Hematopoietic multipotent progenitor cell treated with erythropoietin and hydrocortisone succinate and interleukin-3 and kit ligand, for 17 days (in vitro differentiated cells): ENCODE measurements at places on chromosomes 11 and 22.

DNA sequence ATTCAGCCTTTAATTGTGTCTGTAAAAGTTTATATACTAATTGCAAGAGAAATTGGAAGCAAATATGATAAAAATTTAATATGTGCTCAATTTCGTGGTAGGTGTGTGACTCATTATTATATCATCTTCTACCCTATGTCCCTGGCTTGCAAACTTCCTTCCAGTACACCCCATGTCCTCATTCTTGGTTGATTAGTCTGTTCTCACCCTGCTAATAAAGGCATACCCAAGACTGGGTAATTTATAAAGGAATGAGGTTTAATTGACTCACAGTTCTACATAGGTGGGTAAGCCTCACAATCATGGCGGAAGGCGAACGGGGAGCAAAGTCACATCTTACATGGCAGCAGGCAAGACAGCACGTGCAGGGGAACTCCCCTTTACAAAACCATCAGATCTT lies 11.9 kb downstream of the MRGPRX3 start:
- no peak for DNase-seq

- DNase-seq: no peak
These were observed 75.0 kb downstream of the CDKN1C start for GRCh38 chr11:2810411-2811205.

DNA sequence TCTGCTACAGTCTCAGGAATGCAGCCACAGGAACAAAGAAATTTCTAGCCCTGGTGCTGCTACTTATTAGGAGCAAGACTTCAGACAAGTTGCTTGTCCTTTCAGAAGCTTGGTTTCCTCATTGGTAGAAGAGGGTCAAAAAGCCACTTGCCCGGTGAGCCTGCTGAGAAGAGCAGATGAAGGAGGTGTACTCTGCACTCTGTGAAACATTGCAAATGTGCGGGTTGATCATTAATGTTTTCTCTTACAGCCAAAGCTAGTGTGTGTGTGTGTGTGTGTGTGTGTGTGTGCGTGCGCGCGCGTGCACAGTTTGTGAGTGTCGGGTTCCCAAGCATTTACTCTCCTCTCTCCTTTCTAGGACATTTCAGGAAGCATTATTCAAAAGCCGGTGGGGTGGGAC lies 86.3 kb upstream of the NNMT start:
- DNase-seq: no peak

- no peak for DNase-seq
These were observed 53.6 kb upstream of the INCENP start for GRCh38 chr11:62069986-62070919.

GRCh38 chr11:121754598-121754997 lies 301.8 kb upstream of the SORL1-AS1 start:
- no peak for DNase-seq

GRCh38 chr11:31109446-31109845 lies 260.1 kb downstream of the DCDC1 start:
- DNase-seq: no peak

GRCh38 chr22:31626427-31627150 lies 35.4 kb downstream of the PISD start:
- peak; percentile 69 for DNase-seq

DNA sequence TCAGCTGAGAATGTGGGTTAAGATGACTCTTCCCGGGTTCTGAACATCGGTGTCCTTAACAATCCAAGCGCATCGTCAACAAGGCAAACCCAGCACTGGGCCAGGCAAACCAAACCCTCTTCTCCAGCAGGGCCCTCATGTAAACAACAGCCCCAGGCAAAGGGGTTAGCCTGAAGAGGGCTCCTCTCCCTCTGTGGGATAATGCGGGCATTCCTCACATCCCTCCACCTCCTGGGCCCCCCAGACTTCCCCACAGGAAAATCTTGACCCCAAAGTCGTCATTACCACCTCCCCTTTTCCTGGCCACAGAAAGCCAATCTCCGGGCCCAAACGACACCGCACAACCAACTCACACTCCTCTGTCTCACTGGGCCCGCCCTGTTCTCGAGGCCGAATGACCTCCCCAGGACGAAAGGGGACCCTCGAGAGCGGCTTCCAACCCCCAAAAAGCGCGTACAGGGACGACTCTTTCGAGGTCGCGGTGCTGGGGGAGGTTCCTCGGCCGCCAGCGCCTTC lies 566 bp downstream of the DDB1 start:
- peak; percentile 62 for DNase-seq

GRCh38 chr11:86478348-86478747 lies 103.7 kb downstream of the CCDC81 start:
- no peak for DNase-seq

GRCh38 chr22:22380098-22381030 lies 128.2 kb downstream of the ZNF280B start:
- no peak for DNase-seq

DNA sequence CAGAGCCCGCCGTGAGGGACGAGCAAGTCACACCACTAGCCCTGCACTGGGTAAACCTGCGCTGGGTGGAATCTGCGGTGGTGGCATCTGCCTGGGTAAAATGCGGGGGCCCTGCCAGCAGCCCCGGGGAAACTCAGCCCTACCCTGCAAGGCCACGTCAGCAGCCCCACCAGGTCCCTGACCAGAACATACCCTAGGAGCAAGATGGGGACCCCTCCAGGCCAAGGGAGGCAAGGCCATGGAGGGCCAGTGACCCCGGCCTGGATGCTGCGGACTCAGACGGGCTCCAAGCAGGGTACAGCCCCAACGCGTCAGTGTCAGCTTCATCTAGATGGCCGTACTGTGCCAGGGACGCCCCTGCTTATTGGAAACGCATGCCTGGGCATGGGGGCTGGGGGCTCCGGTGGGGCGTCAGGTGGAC lies 26.3 kb downstream of the TOLLIP start:
- DNase-seq: no peak

GRCh38 chr11:61529537-61530225 lies 21.1 kb downstream of the LRRC10B start:
- DNase-seq: no peak

DNA sequence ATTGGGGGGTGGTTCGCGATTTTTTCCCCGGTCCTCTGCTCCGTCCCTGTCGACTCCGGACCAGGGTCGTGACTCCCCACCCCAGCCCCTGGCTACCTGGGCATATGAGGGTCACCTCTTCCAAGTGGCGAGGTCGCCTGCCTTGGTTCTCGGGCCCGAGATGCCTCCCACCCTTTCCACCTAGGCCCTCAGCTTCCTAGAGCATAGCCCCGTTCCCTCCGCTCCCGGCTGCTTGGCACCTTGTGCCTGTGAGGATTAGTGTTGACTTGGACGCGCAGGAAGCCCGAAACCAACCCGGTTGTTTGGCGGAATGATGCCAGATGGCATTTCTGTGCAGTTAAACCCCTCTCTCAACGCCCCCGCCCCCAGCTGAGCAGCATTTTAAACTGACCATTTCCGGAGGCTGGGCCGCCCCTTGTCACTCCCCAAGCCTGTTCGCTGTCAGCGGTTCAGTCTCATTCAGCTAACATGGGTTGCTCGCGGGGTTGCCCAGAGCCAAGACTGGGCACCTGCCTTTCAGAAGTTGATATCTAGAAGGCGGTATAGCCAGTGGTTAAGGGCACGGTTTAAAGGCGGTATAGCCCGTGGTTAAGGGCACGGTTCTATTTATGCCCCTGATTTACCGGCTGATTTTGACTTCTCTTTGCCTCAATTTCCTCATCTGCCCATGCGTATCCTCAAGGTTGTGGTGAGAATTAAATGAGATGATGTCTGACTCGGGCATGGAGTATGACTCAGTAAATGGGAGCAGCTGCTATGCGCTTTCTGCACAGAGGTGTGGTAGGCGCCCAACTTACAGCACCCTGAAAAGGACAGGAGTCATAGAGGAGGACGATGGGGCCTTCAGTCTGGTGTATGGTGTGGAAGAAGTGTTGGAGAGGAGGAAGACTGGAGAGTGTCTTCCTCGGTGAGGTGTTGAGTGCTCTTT lies 639 bp downstream of the INCENP start:
- peak; percentile 27 for DNase-seq

- DNase-seq: no peak
These were observed 37.5 kb upstream of the TCF20 start for GRCh38 chr22:42307806-42308563.

DNA sequence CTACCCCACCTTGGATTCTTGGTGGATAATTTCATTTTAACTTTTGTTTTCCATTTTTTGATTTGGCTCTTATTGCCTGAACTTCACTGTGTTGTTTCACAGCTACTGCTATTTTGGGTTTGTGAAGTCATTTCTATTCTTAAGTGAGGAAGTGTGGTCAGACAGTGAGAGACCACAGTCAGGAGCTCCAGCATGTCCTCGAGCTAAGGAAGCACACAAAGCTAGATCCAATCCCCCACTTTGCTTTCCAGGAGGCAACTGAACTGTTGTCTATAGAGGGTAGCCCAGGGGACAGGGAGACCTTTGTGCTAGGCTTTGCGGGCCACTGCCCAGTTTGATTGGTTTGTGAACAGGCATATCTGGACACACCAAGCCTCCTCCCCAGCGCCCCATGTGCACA lies 251.8 kb upstream of the KIRREL3 start:
- DNase-seq: no peak

- DNase-seq: no peak
These were observed 6.5 kb upstream of the RBM14 start for GRCh38 chr11:66609721-66610617.

DNA sequence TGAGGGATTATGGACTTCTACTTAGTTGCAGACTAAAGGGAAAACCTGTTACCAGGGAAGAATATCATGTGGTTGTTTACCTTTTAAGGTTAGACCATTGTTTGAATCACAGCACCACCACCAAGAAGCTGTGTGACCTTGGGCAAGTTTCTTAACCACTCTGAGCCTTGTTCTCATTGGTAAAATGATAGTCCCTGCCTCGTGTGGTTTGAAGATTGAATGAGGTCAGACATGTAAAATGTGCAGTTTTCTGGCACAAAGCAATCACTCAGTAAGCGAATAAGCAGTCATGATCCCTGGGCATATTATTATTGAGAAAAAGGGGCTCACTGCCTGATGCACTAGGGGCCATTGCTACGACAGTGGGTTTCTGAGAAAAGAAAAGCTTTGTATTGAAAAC lies 28.3 kb downstream of the MOV10L1 start:
- DNase-seq: no peak

DNA sequence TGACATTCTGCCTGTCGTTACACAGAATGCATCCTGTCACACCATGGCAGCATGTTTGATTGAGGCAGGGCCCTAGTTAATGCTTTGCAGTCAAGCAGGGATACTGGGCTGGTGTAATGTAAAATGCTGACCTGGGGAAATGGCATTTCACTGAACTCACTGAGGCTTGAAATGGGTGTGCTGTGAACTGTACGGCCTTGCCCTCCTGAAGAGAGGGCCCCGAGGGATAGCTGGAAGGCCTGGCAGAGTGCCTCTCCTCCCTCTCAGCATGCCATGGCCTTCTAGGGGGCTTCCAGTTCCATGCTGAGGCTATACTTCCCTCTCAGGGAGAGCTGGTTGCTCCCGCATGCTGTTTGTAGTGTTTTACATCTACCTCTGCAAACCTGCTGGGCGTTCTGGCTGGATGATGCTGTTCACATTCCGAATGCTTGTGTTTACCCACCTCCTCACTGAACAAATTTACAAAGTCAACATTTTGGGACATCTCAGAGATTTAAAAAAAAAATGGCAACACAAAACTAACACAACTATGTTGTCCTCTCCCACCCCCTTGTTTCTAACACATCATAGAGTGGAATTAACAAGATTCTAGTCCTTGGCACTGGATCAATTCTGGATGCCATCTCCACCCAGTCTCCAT lies 416.7 kb upstream of the CADM1 start:
- DNase-seq: no peak

DNA sequence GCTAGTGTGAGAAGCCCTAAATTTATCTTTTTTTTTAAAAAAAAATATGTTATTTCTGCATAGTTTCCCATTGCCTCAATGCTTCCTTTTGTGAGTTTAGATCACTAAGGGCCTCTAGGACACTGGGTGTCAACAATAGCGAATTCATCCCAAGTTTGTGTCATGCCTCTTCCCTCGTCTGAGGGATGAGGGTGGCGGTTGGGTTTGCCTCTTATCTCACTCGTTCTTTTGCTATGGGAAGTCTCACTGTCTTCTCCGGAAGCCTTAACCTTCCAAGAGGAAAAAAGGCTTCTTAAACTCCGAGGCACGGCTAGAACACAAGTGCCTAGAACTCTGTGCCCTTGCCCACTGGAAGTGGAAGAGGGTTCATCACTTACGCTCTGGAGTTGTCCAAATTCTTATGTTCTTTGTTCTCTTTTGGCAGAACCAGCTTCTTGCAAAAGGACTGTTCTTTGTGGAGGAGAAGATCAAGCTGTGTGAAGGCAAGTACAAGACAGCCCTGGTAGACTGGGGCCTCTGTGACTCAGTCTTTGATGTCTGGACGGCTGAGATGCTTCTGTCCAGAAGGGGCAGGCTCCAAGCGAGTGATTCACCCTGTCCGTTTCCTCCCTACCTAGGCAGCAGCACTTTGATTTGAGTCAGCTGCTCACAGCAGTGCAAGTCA lies 78.5 kb downstream of the TRAF6 start:
- no peak for DNase-seq

- DNase-seq: no peak
These were observed 5.9 kb downstream of the IL10RA start for GRCh38 chr11:117992136-117992535.

DNA sequence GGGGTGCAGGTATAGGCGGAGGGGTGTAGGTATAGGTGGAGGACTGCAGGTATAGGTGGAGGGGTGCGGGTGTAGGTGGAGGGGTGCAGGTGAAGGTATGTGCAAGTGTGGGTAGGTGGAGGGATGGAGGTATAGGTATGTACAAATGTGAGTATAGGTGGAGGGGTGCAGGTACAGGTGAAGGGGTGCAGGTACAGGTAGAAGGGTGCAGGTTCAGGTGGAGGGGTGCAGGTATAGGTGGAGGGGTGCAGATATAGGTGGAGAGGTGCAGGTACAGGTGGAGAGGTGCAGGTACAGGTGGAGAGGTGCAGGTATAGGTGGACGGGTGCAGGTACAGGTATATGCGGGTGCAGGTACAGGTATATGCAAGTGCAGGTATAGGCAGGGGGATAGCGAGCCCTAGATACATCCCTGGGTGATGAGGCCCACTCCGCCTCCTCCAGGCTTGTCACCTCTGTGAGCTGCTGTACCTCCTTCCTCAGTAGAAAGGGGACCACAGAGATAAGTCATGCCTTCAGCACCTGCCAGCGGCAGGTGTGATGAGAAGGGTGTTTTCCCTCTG lies 17.2 kb downstream of the LINC01488 start:
- no peak for DNase-seq

GRCh38 chr11:19595840-19596751 lies 116.5 kb upstream of the NAV2 start:
- DNase-seq: no peak

- DNase-seq: no peak
These were observed 4.2 kb downstream of the CHKA start for GRCh38 chr11:68116974-68117373.

GRCh38 chr22:33341611-33342010 lies 283.4 kb upstream of the SYN3 start:
- DNase-seq: no peak

DNA sequence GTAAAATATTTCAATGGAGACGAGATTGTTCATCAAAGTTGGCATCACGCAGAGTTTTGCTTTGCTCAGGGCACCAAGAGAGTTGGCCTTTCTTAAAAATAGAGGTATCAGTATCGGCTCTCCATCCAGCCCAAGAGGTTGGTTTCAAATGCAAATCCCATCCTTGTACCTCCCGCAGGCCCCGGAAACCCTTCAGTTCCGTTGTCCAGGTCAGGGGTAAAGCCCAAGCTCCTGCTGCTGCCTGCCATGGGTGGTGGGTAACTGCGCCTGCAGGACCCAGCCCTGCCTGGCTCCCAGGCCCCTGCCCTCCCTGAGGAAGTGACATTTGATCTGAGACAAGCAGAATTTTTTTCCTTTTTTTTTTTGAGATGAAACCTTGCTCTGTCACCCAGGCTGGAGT lies 49.3 kb upstream of the RTL6 start:
- DNase-seq: no peak

- no peak for DNase-seq
These were observed 10.4 kb downstream of the SNAP29 start for GRCh38 chr22:20869234-20869633.

- DNase-seq: no peak
These were observed 6.9 kb upstream of the MUC5AC start for GRCh38 chr11:1150769-1151365.
